ENCODE measurements at places on chromosomes 6 and 20.

- DNase-seq, result no peak
Measured at GRCh38 chr20:17541996-17542395, 10.8 kb upstream of the BFSP1 start.

DNA sequence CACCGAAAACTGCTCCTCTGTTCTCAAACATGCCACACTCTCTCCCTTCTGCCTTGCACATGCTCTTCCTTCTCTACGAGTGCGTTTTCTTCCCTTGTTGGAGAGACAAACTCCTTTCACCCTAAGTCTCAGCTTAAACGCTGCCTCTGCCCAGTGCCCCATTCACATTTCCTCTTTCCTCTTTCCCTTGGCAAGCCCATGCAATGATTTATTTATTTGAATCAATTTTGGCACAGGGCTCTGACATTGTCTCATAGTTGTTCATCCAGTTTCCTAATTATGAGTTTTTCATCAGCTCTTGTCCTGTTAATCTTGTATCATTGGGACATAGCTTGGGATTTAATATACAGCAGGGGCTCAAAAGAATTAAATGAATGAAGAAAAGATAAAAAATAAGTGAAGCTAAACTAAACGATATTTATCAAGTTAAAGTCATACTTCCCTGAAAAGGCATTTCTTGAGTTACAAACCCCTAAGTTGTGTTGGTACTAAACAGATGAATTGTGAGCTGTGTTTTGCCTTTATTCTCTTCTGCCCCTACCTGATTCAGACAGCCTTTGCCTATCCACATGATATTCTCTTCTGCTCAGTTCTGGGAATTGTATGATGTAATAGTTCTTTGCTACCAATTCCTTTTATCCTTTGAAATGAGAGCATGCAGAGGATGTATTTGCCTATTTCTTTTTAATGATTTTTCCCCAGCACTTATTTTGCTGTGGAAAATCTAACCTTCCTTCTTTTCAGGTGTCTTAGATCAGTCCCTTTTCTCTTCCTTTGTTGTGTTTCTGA is 704.4 kb downstream of the UTRN start:
- no peak for DNase-seq

- DNase-seq, result peak; percentile 20
Measured at GRCh38 chr6:57216235-57217101, 5.6 kb downstream of the RAB23 start.

DNA sequence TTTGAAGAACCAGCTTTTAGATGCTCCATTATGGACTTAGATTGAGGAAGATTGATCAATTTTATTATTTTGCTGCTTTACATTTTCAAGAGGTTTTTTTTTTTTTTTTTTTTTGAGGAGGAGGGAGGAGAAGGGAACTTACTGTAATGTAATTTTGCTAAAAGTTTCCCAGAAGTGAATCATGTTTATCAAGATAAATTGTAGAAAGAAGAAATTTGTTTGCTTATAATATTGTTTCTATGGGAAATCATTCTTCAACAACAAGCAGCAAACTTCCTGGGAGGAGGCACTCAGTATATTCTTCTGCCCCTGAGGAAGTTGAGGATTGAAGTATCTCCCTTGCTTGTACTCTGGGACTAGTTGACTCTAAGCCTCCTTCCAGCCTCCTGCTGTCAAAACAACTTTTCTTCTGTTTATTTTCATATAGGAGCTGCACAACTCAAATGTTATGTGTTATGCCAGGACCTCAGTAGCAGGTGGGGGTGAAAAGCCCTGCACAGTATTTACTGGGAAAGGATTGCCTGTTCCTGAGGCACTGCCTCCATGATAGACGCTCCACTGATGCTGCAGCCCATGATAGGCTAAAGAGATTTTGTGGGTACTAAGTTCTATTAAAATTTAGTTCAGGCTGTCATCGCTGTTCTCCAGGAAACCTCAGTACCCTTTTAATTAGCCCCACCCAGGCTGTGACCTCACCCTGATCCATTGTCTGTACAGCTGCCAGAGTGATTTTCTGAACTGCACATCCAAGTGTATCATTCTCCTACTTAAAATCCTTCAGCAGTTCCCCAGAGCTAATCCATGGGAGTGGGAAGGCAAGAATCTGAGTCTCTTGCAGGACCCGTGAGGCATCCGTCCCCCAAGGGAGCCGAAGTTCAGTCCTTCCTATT is 51.9 kb downstream of the CARMIL1 start:
- no peak for DNase-seq

- no peak for DNase-seq
Measured at GRCh38 chr20:8624616-8625015, 444.3 kb upstream of the PLCB4 start.

DNA sequence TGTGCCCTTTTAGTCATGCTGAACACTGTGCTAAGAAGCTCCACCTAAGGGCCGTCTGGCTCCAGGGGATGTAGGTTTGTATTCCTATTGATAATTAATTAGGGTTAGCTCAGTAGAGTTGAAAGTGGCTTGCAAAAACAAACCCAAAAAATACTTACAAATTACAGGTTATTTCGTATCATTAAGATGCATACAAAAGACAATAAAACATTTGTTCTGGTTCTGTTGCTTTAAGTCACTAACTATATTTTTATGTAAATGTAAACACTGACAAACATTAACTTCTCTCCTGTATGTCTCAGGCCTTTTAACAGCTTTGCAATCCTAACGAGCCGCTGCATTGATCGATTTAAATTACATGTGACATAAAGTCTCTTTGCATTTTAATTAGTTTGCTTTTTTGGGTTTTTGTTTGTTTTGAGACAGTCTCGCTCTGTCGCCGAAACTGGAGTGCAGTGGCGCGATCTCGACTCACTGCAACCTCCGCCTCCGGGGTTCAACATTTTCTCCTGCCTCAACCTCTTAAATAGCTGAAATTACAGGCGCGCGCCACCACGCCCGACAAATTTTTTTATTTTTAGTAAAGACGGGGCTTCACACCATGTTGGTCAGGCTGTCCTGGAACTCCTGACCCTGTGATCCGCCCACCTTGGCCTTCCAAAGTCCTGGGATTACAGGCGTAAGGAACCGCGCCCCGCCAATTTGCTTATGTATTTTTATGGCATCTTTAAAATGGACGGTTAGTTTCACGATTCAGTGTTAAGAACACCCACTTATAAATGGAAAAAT is 110.9 kb downstream of the HFE start:
- DNase-seq, result peak; percentile 55

- no peak for DNase-seq
Measured at GRCh38 chr20:48689388-48689787, 138.4 kb downstream of the PREX1 start.

DNA sequence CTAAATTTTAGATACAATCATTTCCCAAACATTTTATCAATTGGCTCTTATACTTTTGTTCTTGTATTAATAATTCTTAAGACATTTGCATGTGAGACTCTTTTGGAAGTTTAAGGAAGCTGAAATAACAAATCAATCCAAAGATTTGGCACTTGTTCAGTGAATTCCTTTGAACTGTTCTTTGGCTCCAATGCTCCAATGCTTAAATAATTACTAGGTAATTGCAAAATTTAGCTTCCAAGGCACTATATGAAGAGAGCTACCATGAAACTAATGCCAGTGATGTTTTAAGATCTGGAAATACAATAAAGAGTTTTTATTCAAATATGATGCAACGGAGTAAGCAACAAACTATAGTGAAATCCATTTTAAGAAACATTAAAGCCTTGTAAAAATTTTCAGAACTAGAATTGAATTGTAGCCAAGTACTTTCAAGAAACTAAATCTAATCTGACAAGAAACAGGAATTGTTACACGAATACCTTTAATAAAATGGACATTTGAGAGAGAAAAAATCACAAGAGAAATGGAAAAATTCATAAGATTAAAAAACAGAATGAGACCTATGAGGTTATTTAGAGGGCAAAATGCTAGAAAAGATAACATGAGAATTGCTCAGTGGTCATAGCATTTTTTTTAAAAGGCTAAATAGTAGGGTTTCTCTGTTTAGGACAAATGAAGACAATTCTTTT is 43.6 kb upstream of the SMLR1 start:
- no peak for DNase-seq

GRCh38 chr20:2089447-2089846 is 12.2 kb upstream of the STK35 start:
- no peak for DNase-seq

GRCh38 chr6:14547284-14547998 is 429.9 kb downstream of the CD83 start:
- DNase-seq, result no peak

DNA sequence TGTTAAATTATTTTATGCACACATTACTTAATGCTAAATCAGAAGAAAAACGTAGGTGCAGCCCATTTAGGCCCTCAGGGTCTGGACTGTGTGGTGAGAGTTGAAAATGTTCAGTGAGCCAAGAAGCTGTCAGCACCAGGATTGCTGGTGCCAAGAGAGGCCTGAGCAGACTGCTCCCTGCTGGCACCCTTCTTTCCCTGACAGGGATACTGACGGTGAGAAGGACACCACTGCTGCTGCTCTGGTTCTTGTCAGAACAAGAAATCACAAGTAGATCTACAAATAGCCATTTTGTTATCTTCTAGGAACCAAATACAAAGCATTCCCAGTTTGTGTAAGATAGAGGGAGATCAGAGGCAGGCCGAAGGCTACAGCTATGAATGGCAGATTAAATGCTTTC is 48.7 kb upstream of the CRISP1 start:
- DNase-seq, result no peak

DNA sequence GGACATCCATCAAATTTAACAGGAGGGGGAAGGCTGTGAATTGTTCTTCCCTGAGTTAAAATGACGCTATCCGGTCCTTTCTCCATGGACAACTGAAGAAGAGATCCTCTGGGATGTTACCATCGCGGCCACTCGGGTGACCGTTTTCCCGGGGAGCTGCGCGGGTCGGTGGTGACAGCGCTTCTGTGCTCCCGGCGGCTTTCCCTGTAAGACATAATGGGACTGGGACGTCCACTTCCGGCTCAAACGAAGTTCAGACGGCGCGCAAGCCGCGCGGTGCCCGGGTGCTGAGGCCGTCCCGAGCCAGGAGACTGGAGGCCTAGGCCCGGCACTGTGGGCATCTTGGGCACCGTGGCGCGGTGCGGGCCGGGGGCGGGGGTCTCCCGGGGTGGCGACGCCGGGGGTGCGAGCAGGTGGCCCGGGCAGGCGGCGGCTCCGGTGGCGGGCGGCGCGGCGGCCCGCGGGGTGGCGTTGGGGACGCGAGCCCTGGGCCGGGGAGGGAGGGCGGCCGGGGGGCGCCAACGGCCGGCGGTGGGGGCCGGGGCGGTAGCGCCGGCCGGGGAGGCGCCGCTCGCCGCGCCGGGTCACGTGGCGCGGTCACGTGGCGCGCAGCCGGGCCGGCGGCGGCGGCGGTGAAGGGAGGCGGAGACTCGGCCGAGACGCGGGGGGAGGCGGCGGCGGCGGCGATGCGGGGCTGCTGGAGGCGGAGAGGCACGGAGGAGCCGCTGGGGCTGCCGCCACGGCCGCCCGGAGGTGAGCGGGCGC is 63.6 kb downstream of the GTF2H5 start:
- peak; percentile 80 for DNase-seq

GRCh38 chr6:22954749-22955385 is 385.5 kb downstream of the HDGFL1 start:
- DNase-seq, result peak; percentile 1

DNA sequence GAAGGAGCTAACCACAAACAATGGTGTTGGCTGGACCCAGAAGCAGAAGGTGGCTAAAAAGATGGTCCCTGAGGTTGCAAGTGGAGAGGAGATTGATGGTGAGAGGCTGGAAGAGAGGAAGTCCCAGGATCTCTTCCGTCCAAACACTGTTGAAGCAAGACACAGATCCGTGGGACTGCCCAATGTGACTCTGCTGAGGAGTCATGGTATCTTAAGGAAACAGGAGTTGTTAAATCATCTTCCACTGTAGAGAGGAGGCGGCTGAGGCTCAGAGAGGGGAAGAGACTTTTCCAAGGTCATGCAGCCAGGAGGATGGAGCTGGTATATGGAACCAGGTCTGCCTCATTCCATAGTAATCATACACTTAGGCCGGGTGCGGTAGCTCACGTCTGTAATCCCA is 4.1 kb upstream of the ZNF335 start:
- no peak for DNase-seq

- DNase-seq, result peak; percentile 50
Measured at GRCh38 chr6:89818977-89819335, 638 bp downstream of the MDN1 start.

DNA sequence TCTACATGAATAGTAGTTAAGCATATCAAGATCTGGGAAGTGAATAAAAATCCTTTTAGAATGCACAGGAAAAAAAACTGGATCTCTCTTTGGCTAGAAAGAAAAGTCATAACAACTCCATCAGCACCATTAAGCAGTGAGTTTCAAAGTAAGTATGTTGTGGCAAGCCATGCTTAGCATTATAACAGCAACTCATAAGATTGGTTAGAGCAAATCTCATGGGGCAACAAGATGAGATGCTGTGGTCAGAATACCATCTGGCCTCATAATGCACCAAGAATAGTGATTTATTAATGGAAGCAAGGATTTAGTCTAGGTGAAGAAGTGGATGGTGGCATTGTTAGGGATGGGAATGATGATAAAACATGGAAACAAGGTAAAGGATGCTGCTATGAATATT is 159.4 kb downstream of the PHF3 start:
- DNase-seq, result no peak

GRCh38 chr20:23570178-23570760 is 2.0 kb upstream of the CST9L start:
- DNase-seq, result no peak

- DNase-seq, result no peak
Measured at GRCh38 chr20:15045246-15045645, 707.8 kb upstream of the FLRT3 start.

- DNase-seq, result peak; percentile 51
Measured at GRCh38 chr20:51434580-51435247, 107.8 kb downstream of the NFATC2 start.

DNA sequence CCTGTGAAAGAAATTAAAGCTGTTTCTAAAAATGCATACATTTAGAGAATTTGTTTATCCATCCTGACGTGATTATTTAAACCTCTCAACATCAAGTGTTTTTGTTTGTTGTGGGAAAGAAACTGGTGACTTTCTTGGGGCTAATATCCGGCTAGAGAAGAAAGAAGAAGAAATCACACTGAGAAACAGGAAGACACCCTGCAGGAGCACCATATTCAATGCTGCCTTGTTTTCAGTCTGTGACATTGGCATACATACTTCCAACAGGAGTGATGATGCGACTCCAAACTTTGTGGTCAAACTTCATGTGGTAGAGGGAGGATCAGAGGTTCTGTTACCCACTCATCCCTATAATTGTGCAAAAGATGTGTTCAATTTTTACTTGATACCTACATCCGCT is 997.6 kb upstream of the CITED2 start:
- DNase-seq, result no peak

DNA sequence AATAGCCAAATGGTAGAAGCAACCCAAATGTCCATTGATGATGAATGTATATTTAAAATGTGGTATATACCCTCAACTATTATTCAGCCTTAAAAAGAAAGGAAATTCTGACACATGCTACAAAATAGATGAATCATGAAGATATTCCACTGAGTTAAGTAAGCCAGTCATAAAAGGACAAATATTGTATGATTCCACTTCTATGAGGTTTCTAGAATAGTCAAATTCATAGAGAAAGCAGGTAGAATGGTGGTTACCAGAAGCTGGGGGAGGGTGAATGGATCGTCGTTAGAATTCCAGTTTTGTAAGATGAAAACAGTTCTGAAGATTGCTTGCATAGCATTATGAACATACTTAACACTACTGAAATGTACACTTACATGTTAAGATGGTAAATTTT is 214.3 kb upstream of the MYLIP start:
- no peak for DNase-seq

Data from LoVo (cell line).